ENCODE measurements at places on chromosomes 7 and 10.

DNA sequence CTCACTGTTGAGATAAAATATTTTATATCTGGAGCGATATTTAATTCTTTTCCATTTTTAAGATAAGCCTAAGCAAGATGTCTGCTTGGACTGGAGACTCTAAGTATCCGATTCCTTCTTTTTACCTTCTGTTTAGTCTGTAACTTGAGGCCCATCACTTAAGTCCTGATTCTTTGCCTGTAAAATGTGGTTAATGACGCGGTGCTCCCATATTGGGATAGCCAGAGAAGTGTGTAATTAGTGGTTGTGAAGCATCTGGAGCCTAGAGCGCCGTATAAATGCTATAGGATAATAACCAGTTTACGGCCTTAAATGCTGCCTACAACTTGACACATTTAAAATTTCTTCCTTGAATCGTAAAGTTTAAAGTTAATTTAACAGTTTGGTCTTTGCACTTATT lies 132.9 kb downstream of the CHN2 start:
- H3K4me1 ChIP-seq, result peaks cover 17% of the 10 kb centered on the region
- H3K36me3 ChIP-seq, result no peaks in the 10 kb centered on the region
- no peak for DNase-seq
- H3K4me3 ChIP-seq, result no peak overlapping the region
- no peaks in the 10 kb centered on the region for H3K27me3 ChIP-seq

DNA sequence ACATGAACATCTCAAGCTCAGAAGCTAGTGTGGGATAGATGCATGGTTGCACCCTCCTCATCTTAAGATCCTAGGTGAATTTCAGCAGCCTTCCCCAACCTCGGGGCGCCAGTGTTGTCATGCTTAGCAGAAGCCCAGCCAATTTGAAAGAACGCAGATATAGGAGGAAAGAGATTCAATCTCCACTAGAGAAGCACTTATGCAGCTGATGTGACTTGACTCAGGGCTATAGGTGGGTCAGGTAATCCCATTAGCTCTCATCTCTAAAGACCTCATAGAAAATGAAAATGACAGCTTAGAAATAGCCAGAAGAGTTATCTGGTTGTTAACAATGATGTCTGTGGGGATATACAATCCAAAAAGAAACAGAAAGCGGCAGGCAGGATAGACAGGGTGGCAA lies 310.5 kb downstream of the GPAM start:
- no peak overlapping the region for H3K27ac ChIP-seq
- H3K4me3 ChIP-seq, result no peak overlapping the region
- H3K36me3 ChIP-seq, result no peaks in the 10 kb centered on the region
- no peaks in the 10 kb centered on the region for H3K4me1 ChIP-seq
- DNase-seq, result no peak

- peak overlapping the region; percentile 16 for H3K27ac ChIP-seq
- H3K27me3 ChIP-seq, result no peaks in the 10 kb centered on the region
- no peak overlapping the region for H3K4me3 ChIP-seq
- no peak for DNase-seq
- H3K36me3 ChIP-seq, result peaks cover 4% of the 10 kb centered on the region
Observed at GRCh38 chr10:873020-873419, 58.5 kb downstream of the LARP4B start.

- DNase-seq, result no peak
- no peaks in the 10 kb centered on the region for H3K4me1 ChIP-seq
- H3K27ac ChIP-seq, result no peak overlapping the region
- H3K27me3 ChIP-seq, result no peaks in the 10 kb centered on the region
- H3K36me3 ChIP-seq, result no peaks in the 10 kb centered on the region
Observed at GRCh38 chr7:101676956-101677355, 47.9 kb upstream of the MYL10 start.
